ENCODE measurements at places on chromosomes 7 and 10.

DNA sequence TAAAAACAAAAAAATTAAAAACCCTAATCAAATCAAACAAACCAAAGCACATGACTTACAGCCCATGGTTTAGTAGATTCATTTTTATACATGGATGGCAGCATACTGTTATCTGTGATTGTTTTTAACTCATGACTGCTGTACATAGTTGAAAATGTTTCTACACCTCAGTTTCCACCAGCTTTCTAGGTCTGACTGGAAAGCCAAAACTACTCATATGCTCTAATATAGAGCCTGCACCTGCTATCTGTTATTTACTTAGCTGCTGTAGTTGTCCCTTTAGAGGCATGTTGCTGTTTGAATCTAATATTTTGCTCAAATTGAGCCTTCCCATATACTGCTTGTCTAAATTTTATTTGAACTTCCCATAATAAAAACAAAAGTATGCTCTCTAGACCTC, 289.9 kb upstream of the LRRN3 start:
- DNase-seq, result no peak

DNA sequence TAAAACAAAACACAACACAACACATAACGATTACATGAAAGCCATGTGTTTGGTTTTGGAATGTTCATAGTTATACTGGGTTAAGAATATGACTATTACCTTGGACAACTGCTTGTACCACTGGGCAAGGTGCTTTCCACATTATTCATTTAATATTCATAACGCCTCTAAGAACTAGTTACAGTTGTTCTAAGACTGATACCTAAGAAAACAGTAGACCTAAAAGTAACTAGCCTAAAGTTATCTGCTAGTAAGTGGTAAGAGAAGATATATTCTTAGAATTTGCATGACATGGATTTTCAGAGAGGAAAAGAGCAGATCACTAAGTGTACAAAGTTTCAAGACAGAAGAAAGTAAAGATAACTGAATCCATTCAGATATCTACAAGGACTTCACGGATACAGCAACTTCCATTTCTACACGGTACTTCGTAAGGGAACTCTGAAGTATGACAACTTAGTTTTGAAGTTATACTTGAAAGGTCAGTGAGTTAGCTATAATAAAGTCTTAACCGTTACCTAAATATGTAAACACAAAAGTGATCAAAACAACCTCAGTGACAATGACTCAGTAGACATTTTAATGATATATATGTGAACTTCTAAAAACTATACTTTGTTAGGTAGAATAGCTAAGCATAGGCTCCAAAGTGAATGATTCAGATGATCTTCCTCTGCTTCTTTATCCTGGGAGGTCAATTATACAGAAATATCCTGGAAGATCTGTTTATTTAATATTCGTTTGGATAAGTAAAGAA, 65.1 kb downstream of the MINDY3 start:
- DNase-seq, result no peak

GRCh38 chr7:46490406-46490805, 569.3 kb upstream of the IGFBP3 start:
- DNase-seq, result no peak

GRCh38 chr7:77665161-77665560, 31.1 kb upstream of the RSBN1L start:
- DNase-seq, result no peak

DNA sequence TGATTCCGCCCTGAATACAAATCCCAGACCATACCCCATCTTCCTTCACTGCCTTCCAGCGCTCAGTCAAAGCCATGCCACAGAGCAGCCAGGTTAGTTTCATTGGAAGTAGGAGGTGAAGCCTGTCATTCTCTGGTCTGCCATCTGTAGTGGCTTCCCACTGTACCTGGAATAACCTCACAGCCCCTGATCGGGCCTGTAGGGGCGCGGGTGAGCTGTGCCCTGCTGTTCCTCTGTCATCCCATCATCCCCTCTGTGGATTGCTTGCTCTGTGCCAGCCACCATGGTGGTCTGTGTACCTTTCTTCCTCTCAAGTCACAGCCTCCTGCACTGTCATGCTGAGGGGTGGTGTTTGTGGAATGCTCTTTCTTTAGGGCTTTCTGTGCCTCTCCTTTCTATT, 155.1 kb downstream of the ZNF22 start:
- no peak for DNase-seq

- DNase-seq, result no peak
Observed at GRCh38 chr10:124152139-124153022, 59.0 kb upstream of the CHST15 start.

DNA sequence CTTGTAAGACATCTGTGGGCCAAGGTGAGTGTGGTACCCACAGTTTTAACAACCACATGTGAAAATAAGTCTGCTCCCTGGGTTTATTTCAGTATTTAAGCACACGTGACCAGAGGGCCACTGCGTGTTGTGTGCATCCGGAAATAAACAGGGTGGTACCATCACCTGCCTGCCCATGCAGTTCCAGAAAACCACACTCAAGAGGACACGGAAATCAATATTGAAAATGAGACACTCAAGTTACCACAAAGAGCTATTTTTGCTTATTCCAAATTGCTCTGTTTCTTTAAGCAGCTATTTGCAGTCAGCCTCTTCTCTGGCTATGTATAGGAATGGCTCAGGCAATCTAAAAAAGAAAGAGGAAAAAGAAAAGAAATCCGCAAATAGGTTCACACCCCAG, 71.8 kb upstream of the LOXL4 start:
- peak; percentile 14 for DNase-seq

DNA sequence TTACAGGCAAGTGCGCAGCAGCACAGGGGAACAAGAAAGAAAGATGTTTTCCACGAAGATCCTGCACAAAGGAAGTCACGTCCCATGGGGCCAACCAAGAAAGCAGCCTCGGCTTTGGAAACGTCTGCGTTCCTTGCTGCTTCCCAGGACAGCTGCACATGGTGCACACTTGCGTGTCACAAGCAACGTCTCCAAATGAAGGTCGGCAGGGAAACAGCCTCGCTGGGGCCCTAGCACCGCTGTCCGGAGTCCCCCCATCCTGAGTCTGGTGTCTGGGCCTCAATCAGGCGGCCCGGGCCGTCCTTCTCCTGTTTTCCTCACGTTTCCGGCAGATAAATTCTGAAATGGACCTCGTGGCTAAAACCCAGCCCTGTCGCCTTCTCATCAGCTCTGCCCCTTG, 206.2 kb downstream of the DIP2C start:
- DNase-seq, result no peak

DNA sequence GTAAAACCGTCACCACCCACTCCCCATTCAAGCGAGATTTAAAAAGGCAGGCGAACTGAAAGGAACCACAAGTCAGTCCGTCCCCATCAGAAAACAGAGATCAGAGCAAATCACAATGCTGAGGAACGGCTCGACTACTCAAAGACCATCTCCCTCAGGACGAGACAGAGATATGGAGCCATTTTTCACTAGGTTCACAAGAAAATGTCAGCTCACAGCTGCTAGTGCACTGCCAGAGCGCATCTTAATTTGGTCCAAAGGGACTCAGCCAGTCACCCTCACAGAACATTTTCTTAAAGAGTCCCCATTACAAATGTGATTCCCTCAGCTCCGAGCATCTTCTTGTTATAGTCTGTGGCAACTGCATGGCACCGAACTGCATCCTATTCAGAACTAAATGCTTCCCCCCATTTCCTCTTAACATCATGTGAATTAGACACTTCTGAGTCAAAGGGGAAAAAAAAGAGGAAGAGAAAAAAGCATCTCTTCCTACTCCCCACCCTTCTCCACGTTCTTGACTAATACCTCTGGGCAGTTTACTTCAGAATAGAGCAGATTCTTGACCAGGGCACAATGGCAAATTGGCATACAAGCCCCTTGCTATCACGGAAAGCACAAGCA, 683.9 kb downstream of the MAGI2 start:
- DNase-seq, result no peak

GRCh38 chr10:339038-339391, 203.8 kb downstream of the ZMYND11 start:
- DNase-seq, result no peak

DNA sequence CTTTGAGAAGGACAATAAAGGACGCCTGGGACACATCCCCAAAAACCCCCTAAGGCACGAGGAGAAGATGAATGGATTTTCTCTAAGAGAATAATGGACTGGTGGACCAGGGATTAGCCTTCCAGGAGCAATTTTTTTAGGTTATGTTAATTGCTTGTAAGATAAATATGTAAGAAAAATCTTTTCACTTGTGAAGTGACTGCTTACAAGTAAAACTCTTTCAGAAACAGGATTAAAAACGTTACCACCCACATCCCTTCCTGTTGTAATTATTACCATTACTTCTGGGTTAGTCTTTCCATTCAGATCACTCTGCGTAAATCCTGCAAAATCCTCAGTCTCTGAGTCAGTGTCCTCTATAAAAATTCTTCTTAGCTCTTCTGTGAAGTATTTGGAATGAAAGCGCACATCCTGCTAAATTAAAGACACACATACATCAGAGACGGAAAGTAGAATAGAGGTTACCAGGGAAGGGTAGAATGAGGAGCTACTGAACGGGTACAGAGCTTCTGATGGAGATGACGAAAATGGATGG, 34.3 kb downstream of the CDCA7L start:
- no peak for DNase-seq

- no peak for DNase-seq
Observed at GRCh38 chr7:608361-608760, 88.7 kb upstream of the PDGFA start.

DNA sequence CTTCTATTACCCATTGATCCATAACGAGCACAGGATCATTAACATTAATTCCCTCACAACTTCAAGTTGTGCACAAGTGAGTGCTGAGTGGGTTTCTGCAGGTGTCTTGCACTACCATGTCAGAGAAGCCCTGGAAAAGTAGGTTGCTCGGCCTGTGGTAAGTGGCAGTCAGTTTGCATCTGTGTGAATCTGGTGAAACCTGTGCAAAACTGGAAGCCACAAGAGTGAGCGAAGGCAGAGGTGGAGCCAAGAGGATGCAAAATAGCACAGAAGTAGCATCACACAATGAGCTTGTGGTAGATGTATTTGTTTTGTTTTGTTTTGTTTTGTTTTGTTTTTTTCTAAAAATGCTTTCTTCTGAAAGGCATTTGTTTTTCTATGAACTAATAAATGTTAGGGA, 181.5 kb downstream of the THSD7A start:
- DNase-seq, result no peak

DNA sequence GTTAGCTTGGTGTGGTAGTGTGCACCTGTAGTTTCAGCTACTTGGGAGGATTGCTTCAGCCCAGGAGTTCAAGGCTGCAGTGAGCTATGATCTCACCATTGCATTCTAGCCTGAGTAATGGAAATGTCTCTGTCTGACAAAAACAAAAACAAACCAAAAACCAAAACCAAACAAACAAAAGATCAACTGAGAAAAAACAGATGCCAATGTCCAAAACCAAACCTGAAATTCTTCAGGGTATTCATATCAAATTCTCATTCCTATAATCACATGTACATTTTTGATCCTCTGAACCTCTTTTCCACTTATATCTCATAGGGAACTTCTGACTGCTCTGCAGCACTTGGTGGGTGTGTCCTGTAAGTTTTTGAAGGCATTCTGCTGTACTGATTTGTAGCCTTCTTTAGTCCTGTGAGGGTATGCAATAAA, 87.0 kb downstream of the CDK6 start:
- no peak for DNase-seq

- no peak for DNase-seq
Observed at GRCh38 chr7:666454-667292, 59.8 kb upstream of the DNAAF5 start.

DNA sequence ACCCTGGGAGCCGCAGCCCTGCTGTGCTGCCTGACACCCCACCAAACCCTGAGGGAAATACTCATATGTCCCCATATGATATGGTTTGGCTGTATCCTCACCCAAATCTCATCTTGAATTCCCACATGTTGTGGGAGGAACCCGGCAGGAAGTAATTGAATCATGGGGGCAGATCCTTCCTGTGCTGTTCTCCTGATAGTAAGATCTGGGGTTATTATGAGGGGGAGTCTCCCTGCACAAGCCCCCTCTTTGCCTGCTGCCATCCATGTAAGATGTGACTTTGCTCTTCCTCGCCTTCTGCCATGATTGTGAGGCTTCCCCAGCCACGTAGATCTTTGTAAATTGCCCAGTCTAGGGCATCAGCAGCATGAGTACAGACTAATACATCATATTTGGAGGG, 68.7 kb downstream of the RGS10 start:
- no peak for DNase-seq

GRCh38 chr7:43229801-43230200, 117.4 kb downstream of the HECW1 start:
- no peak for DNase-seq

GRCh38 chr7:28919510-28919909, 38.6 kb downstream of the TRIL start:
- DNase-seq, result no peak

- no peak for DNase-seq
Observed at GRCh38 chr10:126670056-126670894, at the start of gene C10orf90. TSS of gene C10orf90 (minus strand) at chr10:126670693. CDS start at chr10:126670480, 213 bp downstream.

DNA sequence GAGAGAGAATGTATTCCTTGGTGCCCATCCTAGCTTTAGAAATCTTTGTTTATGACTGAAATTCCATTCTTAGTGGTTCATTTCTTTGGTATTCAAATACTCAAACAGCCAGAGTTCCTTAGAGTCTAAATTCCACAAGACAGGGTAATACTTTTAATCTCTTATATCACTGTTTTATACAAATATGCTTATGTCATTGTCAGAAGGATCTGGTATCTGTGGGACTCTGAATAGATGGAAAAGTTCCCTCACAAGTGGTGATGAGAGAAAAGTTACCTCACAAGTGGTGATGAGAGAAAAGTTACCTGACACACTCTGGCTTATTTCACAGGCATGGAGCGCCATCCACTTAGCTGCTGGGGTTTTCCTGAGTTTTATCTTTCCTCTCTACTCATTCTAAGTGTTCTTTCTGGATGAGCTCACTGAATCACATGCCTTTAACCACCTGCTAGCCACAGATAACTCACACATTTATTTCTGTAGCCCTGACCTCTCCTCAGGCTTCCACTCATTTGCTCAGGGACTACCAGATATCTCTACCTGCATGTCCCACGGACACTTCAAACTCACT, 784.0 kb downstream of the SUGCT start:
- no peak for DNase-seq

DNA sequence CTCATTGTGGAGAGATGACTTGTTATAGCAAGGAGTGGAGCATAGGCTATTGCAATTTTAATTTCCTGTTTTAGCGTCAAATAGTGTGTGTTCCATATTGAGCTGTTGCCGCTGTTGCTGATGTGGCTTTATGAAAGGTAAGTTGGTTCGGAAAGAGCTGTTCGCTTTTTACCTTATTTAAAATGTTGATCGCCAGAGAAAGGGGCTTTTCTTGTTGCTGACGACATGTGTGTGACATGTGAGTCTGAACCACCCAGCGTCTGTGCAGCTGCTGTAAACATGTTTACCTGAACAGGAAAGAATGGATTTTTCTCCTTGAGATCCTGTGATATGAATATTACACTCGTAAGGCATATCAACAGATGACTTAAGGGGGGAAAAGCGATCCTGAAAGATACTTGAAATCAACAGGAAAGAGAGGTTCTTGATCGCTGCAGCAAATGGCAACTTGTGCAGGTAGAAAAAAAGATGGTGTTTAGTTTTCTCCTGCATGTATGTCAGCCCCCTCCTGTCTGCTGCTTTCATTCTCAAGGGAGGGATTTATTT, 2.5 kb downstream of the ZEB1 start:
- DNase-seq, result no peak
